Activated CD8-positive, alpha-beta memory T cell treated with anti-CD3 and anti-CD28 coated beads for 1 hour (primary cell): ENCODE measurements at places on chromosomes 1 and 21.

GRCh38 chr21:32336711-32337110 lies 38.1 kb downstream of the MRAP start:
- no peak for DNase-seq

DNA sequence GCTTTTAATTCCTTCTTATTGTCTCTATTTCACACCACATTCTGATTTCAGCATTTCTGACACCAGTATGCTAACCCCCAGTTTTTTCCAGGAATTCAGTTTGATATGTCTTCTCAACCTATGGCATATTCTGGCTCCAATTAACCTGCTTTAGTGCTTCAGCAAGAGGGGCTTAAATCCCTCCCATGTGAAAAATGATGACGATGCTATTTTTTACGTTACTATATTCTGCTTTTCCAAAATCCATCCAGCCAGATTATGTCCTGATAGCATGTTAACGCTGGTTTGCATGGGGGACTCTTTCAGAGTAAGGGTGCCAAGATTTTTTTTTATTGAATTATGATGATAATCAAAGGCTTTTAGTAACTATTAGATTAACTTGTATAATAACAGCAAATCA lies 163.3 kb upstream of the ADAMTS5 start:
- DNase-seq, result no peak

DNA sequence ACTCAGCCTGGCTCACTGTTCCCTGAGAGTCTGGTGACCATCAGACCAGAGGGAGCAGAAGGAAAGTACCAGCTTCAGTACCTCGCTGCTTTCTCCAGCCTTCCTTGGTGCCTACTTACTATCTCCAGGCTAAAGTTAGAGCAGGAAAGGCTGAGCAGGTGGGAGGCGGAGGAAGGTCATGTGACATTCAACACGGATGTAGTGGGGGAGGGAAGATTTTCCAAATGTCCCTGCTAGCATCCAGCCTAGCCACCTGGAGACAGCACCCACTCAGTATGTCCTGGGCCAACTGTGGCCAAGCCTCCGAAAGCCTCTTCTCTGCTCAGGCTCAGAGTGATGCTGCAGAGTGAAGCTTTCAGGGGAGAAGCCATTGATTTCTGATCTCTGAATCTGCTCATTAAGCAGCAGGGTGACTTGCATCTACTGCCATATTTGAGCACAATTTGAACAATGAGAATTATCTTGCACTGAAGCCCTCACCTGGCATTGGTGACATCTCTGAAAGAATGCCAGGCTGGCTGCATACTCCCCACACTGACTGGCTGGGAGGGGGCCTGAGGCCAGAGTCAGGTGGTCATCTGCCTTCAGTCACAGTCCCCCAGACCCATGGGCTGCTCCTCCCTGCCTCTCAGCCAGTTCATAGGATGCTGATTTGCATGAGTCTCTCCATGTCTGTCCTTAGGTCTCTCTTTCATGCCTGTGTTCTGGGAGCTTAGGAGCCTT lies 86.2 kb downstream of the KCND3 start:
- no peak for DNase-seq

DNA sequence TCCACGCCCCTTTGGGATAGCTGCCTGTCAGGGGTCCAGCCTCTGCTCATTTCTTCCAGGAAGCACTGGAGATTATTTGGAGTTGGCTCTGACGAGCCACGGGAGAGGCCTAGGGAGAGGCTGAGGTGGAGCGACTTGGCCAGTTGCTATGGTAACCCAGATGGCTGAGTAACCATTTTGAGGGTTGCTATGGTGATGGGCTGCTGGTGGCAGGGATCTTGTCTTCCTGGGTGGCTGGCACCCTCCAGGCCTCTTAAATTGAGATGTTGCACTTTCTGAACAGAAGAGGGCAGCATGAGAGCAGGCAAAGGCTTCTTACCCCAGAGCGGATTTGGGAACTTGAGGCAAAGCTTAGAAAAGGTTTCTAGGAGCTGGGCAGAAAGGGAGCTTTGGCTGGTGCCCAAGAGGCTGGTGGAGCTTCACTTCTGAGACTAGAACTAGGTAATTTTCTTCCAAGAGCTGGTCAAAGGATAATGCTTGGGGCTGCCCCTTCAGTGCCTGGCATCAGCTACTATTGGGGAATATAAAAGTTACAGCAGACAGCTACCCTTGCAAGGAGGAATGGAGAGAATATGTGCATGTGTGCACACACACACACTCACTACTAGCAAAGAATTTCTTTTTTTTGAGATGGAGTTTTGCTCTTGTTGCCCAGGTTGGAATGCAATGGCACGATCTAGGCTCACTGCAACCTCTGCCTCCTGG lies 72.5 kb downstream of the NDUFS5 start:
- no peak for DNase-seq

- no peak for DNase-seq
These were observed 57.5 kb downstream of the BCL9 start for GRCh38 chr1:147598621-147599361.

DNA sequence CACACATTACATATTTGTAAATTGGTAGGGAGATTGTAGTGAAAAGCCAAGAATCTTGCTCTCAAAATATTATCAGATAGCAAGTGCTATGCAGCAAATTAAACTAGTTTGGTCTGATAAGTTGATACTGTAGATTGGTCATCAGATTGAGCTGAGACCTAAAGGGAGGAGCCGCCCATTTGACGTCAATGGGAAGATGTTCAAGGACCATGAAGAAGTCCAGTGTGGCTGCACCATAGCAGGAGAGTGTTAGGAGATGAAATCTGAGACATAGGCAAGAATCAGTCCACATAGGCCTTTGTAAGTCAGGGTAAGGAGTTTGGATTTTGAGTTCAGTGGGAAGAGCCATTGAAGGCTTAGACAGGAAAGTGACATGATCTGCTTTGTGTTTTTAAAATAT lies 16.3 kb downstream of the ZMPSTE24 start:
- DNase-seq, result no peak
